ENCODE measurements at places on chromosomes 4 and X.

DNA sequence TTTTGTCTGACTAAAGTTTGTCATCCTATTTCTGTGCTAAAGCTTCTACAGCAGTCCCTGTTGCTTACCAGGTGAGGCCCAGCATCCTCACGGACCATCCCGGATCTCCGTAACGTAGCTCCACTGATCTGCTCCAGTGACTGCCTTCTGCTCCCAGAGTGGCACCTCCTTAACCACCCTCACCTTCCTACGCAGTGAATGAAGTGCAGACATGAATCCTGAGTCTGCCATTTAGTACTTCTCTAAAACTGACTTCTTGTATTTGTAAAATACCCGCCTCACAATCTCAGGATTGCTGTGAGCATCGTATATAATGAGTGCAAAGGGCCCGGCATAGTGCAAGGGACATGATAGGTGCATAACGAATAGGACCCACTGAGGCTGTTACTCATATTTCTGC, 27.7 kb upstream of the ACSL1 start:
- DNase-seq = no peak

DNA sequence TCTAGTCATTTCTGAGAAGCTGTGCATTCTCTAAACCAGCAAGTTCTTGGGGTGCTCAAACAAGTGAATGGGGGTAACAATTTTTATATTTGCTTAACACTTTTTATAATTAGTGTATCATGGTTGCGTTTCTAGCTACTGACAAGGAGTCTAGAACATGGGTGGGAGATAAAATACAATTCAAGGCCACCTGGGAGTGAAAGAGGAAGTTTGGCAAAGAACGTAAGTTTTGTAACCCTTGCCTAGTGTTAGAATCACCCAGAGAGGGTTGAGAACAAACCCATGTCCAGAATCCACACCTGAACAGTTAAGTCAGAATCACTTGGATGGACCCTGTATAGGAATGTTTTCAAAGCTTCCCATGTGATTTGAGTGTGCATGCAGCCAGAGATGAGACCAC, 92.7 kb downstream of the AFF2 start:
- no peak for DNase-seq

- DNase-seq = no peak
These were observed 1806.7 kb upstream of the PCDH7 start for GRCh38 chr4:28913466-28913865.

DNA sequence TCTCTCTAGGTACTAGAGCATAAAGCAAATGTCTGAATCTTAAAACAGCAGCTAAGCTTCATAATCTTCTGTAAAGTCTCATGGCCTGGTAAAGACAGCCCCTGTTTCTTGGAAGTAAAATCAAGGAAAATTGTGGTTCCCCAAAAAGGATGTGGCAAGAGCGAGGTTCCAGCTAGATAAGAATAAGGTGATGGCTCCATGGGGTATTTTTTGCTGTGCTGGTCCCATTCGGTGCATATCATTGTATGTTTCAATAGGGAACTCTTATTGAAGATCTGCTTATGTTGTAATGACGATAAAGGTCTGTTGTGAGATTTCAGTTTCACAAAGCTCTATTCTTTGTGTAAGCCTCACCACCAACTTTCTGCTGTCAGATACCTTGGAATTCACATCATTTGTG, 316.9 kb upstream of the NOCT start:
- DNase-seq = no peak

DNA sequence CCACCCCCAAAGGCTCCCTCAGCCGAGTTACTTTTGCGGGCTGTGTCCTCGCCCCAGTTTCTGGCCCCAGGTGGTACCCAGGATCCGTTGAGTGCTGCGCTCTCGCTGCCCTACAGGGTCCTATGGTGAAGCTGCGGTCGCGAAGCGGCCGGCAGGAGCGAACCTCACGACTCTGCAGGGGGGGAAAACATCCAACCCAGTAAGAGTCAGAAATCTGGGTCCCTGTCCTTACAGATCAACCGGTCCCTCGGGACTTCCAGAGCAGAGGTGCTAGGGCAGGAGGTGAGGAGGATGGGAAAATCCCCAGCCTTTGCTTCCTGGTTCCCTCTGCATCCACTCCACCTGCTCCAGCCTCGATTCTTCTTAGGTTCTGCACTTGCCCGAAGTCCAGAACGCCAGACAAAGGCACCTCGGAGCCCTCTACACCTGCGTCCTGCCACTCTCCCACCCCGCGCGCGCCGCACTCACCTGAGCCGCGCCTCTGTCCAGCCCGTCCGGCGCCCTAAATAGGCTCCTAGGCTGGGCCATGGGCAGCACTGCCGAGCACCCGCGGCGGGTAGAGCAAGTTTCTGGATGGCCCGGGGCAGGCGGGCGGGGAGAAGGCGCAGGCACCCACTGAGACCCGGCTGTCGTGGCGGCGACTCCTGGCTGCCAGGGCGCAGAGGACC, at the start of gene HS3ST1:
Gene HS3ST1, minus strand, starts transcription at position 664 of the 668 bp plus-strand sequence. CDS start 28,889 bp downstream, outside the sequence.
- peak; percentile 79 for DNase-seq

GRCh38 chrX:51151734-51152133, 180.9 kb upstream of the NUDT10 start:
- no peak for DNase-seq
